ELR (cell line): ENCODE measurements at places on chromosomes 5 and 9.

GRCh38 chr5:10536511-10536910, 27.4 kb upstream of the ANKRD33B start:
- DNase-seq = no peak

- DNase-seq = no peak
These were observed 19.3 kb downstream of the SLIT3 start for GRCh38 chr5:169281625-169282024.

DNA sequence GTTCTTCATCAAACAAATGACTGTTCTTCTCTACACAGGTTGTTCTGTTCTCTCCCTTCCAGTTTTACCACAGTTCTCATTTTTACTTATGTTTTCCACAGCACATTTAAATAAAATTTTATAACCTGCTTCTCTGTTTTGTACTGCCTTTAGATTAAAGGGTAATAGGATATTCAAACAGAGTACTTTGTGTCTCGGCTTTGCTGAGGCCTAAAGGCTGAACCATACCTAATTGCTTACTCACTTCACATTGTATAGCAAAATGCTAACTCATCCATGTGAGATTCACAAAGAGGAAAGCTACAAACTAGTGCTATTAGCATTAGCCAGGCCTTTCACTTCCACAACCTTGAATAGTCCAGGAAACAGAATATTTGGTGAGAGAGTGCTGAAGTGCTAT, 200.3 kb downstream of the TRPM3 start:
- DNase-seq = peak; percentile 76

DNA sequence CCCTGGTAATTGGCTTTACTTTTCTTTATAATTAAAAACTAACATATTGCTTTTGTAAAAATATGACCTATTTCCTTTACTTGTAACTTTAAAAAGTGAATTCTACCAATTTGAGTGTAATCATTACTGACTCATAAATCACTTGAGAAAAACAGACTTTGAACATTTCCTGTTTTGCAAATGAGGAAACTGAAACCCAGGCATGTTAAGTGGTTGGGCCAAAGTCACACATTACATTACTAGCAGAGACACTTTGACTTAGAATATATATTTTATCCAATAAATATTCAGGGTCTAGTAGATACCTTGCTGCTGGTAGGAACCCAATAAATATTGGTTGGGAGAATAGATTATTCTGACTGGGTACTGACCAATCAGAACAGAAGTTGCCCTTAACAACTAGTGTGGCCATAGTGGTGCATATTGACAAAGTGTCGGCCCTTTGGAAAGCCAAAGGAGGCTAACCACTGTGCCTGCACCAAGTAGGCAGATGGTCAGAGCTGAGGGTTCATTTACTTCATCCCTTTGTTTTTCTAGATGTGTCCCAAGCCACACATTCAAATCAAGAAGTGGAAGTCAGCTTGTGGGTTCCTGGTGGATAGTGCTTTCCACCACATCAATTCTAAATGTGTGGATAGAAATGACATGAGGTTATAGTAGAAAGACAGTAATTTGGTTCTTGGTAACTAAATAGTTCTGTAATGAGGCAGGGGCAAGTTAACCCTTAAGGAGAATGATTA, 365.1 kb upstream of the RIOK2 start:
- DNase-seq = peak; percentile 31

GRCh38 chr5:54653956-54654614, 136.5 kb downstream of the SNX18 start:
- no peak for DNase-seq

GRCh38 chr9:96663506-96664120, 8.5 kb upstream of the PRXL2C start:
- no peak for DNase-seq

- DNase-seq = peak; percentile 72
These were observed 23.2 kb downstream of the MAP3K1 start for GRCh38 chr5:56838409-56839039.

DNA sequence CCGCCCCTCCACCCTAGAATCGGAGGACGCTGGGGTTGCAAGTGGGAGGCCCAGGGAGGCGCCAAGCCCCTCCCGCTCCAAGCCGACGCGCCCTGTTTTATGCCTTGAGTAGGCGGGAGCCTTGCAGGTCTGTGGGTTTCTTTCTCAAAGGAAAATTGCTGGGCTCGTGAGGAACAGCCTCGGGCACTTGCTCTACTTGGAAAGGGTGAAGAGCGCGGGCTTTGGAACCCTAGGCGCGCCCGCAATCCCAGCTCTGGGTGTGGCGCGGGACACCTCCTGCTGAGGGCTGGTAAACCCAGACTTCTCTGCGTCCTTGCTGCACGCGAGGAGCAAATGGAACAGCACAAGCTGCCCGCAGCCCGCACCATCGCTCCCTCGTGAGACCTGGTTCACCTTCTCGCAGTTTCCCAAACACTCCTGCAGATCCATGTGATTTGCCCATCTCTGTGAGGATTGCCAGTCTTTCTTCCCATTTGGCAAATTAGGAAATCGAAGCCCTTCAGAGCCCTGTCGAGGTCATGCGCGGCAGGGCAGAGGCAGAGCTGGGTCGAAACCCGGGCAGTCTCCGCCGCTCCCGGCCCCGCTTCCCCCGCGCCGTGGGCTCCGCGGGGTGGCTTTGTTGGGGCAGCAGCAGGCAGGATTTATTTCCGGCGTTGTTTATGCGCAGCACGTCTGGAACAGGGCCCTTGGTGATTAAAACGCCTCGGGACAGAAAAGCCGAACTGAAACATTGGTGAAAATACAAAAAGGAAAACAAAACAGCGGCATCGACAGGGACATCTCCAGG, 98.4 kb upstream of the CPLX2 start:
- no peak for DNase-seq

DNA sequence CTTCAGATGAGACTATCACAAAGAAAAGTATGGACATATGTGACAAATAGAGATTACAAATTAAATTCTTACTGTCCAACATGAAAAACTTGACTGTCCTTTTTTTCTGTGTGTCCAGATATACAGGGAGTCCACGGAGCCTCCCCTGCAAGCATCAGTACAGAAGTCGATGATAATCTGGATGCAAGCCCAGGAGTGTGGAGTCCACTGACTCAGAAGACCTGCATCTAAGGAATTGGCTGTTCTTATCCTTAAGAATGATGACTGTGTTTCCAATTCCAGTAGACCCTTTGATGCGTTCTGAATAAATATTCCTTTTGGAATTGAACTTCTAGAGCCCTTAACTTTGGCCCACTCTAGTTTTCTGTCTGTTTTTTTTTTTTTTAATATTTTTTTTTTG, 56.7 kb upstream of the TAF11L2 start:
- peak; percentile 66 for DNase-seq

GRCh38 chr5:56673171-56673570, 142.2 kb upstream of the MAP3K1 start:
- DNase-seq = no peak
